ENCODE measurements at places on chromosomes 11 and 22.

- DNase-seq: no peak
Measured at GRCh38 chr11:81449588-81450156, 1284.0 kb downstream of the FAM181B start.

GRCh38 chr22:48897645-48898370 lies 929.9 kb downstream of the BRD1 start:
- DNase-seq: no peak

- no peak for DNase-seq
Measured at GRCh38 chr11:77340501-77340900, 39.0 kb upstream of the GDPD4 start.

GRCh38 chr11:113446938-113447337 lies 28.3 kb downstream of the DRD2 start:
- no peak for DNase-seq

DNA sequence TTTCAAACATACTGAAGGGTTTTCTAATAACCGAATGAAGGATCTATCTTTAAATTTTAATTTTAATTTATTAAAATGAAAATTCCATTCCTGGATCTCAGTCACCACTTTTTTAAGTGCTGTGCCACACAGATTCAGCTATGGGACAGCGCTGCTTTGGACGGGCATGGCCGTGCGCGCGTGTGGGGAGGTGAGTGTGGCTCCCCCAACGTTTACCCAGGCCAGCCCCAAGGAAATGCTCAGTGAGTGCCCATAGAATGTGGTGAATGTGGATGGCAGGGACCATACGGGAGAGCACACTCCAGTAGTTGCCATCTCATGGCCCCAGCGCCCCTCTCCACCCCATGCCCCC lies 88.0 kb upstream of the KCNQ1OT1 start:
- DNase-seq: no peak
